AG09309 (cell line): ENCODE measurements at places on chromosomes 12 and 14.
A peak's percentile ranks its signal among the peaks of the same experiment; 100 is the strongest.

- DNase-seq, result no peak
These were observed 188.4 kb downstream of the NRXN3 start for GRCh38 chr14:78358591-78358990.

DNA sequence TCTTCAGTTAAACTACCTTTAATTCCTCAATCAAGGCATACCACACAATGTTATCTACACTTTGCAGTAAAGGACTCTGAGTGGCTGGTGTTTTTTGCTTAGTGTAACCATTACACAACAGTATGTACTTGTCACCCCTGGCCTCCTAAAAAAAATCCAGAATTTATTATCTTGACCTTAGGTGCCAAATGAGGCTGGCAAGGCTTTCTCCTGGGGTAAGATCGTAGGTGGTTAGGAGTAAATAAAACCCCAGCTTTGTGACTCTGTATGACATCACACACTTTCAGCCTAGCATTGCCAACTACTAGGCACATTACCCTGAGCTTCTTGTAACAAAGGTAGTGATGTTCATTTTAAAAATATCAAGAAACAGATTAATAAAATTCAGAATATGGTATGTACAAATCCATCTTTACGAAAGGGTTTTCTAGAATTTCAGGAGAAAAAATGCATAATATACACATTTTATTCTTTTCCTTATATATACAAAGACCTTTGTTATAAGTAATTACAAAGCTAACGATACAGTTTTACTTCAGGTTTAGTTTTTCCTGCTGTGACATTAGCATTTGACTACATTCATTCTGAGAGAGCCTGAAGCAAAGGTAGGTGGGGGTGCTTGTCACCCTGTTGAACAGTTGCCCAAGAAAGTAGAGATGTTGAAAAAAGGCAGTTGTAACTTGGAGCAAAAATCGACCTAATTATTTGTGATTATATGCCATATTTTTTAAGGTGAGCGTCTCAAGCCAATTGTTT is 13.5 kb downstream of the TCL1A start:
- no peak for DNase-seq

DNA sequence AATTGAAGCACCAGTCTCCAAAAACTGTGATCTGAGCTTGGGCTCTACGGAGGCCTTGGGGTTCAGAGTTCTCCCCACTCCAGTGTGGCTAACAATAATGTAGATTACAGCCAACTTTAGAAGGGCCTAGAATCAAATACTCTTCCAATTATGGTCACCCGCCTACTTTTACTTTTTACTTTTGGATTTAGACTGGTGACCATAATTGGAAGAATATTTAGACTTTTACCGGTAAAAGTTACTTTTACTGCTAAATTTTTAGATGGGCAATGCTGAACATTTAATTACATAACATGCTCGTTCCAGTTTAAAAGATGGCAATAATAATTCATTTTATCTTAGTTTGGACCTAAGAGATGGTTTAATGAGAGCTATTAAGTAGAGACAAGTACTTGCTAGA is 39.2 kb downstream of the PPTC7 start:
- DNase-seq, result no peak

GRCh38 chr12:102396276-102396675 is 84.1 kb downstream of the IGF1 start:
- DNase-seq, result no peak

- DNase-seq, result no peak
These were observed 63.1 kb upstream of the RIN3 start for GRCh38 chr14:92450351-92451070.

DNA sequence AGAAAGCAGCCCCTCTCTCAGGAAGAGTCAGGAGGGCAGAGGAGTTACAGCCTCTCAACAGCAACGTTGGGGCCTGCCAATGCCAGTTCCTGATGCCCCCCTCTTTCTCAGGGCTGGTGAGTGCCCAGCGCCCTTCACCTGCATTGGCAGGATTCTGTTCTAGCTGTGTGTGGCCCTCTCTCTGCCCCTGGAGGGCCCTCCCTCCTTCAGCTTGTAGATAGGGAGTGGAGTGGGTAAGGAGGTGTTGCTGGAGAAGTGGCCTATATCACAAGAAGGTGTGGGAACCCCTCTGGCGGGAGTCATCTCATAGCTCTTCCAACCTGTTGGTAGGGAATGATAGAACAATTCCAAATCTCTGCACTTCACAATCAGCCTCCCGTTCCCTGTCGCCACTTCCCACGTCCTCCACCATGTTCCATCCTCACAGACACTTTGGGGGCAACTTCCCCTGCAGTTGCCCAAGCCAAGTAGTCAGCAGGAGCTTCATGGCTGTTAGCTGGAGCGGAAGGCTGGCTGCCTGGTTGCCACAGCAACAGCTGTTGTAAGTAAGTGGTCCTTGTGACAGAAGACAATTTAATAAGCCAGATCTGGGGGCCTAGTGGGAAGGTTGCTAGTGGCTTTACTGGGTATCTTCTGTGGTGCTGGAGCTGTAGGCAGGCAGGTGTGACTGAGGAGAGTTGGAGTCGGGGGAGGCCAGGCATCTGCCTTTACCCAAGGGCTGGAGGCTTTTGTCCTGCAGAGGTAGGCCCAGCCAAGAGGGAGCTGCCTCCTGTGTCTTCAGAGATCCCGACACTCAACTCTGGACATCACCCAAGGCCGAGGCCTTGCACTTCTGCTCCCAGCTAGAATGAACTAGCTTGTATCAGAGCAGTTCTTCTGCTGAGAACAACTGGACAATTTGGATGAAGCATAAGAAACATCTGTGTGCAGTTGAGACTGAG is 38.4 kb downstream of the GALNT16 start:
- DNase-seq, result no peak

GRCh38 chr14:72495668-72496067 is 398.2 kb downstream of the DPF3 start:
- DNase-seq, result no peak

DNA sequence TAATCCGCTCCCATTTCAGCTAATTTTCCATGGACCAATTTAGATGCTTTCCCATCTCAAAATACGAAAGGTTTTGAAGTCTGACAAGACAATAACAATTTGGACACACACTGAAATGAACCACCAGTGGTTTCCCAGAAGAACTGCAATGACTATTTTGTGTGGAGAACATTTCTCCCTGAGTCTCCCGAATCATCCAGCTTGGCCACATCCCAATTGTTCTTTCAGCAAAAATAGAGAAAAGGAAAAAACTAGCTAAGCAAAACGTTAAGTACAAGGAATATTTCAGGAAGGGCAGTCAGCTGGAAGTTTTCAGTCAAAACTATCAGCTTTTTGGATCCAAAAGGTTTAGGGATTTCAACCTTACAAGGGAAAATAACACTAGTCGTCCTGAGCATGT is 390.6 kb downstream of the KCNH5 start:
- DNase-seq, result no peak

DNA sequence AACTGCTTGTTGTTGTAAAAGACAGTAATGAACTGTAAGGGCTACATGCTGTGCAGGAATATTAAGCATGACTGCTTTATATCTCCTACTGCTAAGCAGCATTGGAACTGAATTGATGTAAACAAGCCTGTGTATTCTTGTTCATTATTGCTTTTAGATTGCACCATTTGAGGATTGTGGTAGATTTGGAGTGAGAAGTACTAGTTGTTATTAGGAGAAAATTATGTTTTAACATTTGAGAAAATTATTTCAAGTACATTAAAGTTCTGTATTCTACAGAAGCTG is 212.7 kb downstream of the ERC1 start:
- no peak for DNase-seq

DNA sequence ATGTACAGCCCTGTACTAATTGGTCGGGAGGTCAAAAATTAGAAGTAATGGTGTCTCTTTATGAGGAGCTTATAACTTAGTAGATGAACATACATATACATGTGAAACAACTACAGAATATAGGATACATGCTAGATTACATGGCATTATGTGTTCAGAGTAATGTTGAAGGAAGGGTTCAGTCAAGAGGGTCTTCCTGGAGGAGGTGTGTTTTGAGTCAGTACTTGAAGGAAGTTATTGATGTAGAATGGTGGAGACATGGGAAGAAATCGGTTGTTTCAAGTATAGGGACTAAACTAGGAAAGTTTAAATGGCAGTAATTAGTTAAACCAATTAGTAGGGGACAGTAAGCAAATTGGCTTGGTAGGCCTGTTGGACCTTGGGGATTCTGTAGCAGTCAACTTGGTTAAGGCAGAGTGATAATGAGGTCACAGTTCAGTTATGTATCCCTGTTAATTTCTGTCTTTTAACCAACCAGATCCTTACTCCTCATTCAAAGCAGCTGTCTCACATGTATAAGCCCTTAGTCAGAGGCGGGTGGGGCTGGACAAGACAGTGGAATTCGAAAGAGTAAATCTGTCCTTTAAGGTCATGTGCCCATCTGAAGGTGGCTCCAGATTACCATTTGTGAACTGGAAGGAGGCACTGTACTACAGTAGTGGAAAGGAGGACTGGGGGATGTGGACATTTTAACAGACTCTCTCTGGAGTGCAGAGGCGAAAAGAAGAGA is 3.5 kb upstream of the ANKRD52 start:
- DNase-seq, result peak; percentile 55

DNA sequence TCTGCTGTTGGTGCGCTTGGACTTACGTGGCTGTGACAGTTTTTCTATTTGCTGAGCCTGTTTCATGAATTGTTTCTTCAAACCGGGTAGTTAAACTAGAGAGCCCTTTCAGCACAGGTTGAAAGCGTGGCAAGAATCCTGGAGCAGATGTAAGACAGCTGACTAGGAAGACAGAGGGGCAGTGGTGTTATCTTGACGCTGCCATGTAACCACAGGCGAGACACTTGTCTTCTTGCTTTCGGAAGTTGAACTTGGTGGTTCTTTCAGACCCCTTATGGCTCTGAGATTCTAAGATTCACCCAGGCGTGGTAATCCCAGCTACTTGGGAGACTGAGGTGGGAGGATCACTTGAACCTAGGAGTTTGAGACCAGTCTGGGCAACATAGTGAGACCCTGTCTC is 4.3 kb downstream of the EMP1 start:
- DNase-seq, result no peak

GRCh38 chr14:90062127-90062794 is 467 bp downstream of the KCNK13 start:
- DNase-seq, result no peak

DNA sequence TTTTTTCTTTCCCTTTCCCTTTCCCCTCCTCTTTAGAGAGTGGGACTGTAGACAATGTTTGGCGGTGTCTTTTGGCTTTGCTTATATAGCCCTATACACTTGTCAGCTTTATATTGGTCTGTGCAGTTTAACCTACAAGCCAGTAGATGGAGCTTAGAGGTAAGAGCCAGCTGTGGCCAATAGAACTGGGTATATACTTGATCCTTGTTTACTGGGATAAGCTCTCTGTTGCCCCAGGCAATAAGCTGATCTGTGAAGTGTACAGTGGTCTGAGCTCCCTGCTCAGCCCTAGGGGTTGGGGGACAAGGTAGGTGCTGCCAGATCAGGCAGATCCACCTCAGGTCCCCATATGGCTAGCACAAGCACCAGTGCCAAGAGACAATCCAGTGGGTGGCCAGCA is 434.1 kb downstream of the NOVA1 start:
- no peak for DNase-seq

GRCh38 chr14:20904393-20905029 is 13.3 kb downstream of the RNASE3 start:
- no peak for DNase-seq

DNA sequence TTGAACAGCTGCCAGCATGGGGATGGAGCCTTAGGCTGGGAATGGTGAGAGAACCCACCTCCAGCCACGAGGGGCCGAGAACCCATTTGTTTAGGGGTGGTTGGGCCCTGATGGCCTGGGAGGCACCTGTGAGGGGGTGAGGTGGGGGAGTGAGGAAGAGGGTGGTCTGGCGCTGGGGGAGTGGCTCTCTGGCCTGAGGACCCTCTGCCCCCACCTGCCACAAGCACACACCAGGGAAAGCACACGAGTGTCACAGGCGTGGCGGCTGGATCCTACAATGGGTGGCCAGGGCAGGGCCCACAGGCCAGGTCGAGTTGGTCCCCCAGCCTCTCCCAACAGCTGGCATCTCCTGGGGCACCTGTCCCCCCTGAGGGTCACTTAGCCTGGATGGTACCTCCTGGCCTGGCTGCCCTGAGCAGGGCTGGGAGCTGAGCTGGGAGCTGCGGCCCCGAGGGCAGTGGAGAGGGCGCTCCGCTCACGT is 340.5 kb downstream of the TMEM121 start:
- DNase-seq, result no peak

GRCh38 chr12:109613649-109614455 is 40.3 kb downstream of the MVK start:
- no peak for DNase-seq

- no peak for DNase-seq
These were observed 63.8 kb upstream of the GPR68 start for GRCh38 chr14:91308337-91308736.

GRCh38 chr14:25041484-25041883 is 8.5 kb downstream of the STXBP6 start:
- no peak for DNase-seq

- no peak for DNase-seq
These were observed 146.5 kb upstream of the MYL2 start for GRCh38 chr12:111066744-111067437.

GRCh38 chr12:105120551-105120950 is 13.0 kb downstream of the WASHC4 start:
- no peak for DNase-seq

GRCh38 chr12:67457136-67457535 is 188.0 kb downstream of the CAND1 start:
- DNase-seq, result no peak

DNA sequence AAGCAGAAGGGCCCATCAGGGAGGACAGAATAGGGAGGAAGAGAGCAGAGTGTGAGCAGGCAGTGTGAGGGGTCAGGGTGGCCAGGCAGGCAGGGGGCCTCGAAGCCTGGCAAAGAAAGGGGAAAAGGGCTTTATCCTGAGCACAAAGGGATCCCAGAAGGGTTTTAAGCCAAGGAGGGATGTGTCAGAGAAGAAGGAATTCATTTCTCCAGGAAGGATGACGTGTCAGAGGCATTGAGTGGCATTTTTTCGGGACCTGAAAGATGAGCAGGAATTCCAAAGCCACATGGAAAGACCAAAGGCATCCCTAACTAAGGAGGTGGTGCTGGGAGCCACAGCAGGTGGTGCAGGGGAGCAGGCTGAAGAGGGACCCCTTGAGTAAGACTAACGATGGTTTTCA is 132.1 kb downstream of the DICER1 start:
- DNase-seq, result no peak

GRCh38 chr14:103563226-103563620 is 463 bp downstream of the COA8 start:
- DNase-seq, result no peak

DNA sequence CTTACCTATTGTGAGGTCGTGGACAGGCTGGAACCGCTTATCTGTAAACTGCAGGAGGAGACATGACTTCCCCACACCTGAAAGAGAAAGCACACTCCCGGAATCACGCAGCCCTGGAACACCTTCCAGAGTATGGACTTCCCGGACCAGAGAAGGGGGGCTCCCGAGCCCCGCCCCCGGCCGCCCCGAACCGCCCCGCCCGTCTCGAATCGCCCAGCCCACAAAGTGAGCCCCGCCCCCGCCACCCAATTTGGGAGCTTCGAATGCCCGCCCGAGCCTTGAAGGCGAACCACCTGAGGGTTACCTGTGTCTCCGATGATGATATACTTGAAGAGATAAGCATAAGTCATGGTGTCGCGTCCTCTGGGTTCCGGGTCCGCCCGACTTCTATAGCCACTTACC is 235 bp downstream of the RAB2B start:
- no peak for DNase-seq
